ENCODE measurements at places on chromosomes 3 and 15. TPM values are rescaled to one million over a fixed set of nuclear protein-coding genes. Genes with fewer than 3 reads are reported as not detected.

SEMA3B gene
- total RNA-seq = 26.5 TPM

CIDEC gene
- total RNA-seq = 1.9 TPM

RAB7A gene
- 215 TPM for total RNA-seq

CTXND1 gene
- 5.6 TPM for total RNA-seq

TRH gene
- total RNA-seq = not detected

TMOD2 gene
- total RNA-seq = 8.3 TPM

MFGE8 gene
- total RNA-seq = 1,071 TPM

GNAT1 gene
- total RNA-seq = not detected
